ENCODE measurements at places on chromosomes 3 and 15.
A peak's percentile ranks its signal among the peaks of the same experiment; 100 is the strongest.

DNA sequence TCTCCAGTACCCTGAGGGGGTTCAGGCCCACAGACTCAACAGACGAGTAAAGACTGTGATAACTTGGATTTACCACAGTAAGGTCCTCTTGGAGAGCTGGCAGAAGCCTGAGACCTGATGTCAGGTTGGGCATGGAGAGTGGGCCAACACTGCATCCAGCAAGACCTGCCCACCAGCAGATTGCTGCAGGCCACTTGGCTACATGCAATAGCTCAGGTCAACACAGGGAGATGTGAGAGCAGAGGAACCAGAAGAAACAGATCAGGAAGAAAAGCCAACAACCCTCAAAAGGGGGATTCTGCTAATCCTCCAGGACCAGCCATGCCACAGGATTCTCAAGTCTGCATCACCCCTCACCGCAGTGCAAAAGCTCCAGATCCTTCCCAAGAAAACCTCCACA lies 1.7 kb upstream of the IP6K1 start:
- DNase-seq: no peak

DNA sequence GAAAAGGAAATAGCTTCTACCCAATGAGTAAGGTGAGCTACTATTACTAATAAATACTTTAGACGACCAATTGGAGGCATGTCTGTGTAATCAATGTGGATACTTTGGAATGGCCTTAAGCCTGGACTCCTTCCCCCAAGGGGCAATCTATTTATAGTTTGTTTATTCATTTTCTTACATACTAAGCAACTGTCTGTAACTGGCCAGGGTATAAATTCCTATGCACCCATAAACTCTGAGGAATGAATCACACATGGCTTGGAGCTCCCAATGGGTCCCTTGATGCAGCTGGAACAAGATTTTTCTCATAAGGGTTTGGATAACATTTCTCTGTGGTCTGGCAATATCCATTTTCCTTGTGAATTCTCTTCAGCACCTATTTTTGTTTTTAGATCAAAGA lies 506.8 kb downstream of the EDEM1 start:
- no peak for DNase-seq

DNA sequence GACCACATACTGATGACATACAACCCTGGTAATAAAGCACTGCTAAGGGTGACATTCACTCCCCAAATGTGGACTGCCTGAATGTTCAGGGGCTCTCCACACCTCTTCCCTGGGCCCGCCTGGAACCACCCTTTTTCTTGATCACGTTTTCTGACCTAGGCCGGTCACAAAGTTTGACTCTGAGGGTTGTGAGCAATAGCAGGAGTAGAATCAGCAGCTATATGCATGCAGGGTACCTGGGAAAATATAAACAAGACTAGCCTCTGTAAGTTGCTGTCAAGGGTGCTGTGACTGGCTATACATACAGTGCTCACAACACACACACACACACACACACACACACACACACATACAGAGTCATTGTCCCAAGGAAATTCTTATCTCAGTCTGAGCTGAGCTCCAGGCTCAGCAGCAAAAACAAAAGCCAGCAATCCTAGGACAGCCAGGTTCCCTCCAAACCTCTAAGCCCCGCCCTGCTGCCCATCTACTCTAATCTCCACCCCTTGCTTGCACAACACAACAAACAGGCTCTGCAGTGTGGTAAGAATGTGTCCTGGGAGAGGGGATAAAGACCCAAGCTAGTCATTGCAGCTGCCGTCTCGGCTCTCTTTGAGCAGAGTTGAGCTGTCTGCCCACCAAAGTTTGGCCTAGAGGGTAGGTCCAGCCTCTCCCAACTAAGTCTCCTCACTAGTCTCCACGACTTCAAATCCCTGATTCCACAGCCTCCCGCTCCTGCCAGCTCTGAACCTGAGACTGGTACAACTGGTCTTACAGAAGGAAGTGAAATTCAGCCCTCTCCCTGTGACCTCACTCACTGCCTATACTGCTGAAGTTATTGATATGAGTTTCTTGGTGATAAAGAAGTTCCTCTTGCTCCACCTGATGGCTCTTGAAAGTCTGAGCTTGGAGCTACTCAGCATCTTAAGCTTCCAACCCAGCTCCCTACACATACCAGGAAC lies 2.2 kb downstream of the BMF start:
- peak; percentile 14 for DNase-seq

GRCh38 chr3:71601811-71602210 lies 18.3 kb upstream of the FOXP1 start:
- peak; percentile 76 for DNase-seq

- no peak for DNase-seq
These were observed 21.7 kb upstream of the CGNL1 start for GRCh38 chr15:57354436-57355123.

- no peak for DNase-seq
These were observed 120.1 kb upstream of the DPH6 start for GRCh38 chr15:35665896-35666536.

GRCh38 chr3:63964681-63965485 lies 52.7 kb upstream of the SCAANT1 start:
- no peak for DNase-seq

DNA sequence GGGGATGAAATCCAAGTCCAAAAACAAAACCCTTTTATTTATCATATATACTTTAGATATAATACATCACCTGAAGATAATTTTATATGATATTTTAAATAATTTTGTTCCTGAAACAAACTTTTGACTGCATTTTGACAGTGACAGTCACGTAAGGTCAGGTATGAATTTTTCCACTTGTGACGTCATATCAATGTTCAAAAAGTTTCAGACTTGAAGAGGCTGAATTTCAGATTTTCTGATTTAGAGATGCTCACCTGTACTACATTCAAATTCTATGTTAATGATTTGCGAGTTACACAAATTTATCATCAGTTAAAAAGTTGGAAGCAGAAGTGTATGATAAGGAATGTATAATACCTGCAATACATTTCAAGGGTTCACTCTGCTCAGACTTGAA lies 136.1 kb upstream of the EPHA6 start:
- DNase-seq: no peak

DNA sequence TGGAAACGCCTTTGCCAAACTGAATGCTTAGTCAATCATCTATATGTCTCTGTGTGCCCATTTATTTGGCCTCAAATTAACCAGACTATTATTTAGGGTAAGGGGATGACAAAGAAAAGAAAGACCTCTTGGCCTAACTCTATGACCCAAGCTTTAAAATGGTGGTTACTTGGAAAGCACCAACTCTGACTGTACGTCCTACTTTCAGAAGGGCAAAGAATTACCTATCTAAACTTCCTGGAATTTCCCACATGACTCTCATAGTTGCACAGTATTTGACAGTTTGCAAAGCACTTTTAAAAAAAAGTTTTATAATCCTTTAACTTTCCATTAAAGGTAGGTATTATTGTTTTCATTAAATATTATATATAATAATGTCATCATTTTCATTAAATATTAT lies 6.3 kb upstream of the MTHFS start:
- no peak for DNase-seq

- peak; percentile 85 for DNase-seq
These were observed 60.2 kb downstream of the GRM7 start for GRCh38 chr3:6921066-6921465.

- DNase-seq: no peak
These were observed 54.1 kb upstream of the TIPARP start for GRCh38 chr3:156620260-156620659.

GRCh38 chr3:105864212-105864611 lies 4.6 kb downstream of the CBLB start:
- DNase-seq: no peak

DNA sequence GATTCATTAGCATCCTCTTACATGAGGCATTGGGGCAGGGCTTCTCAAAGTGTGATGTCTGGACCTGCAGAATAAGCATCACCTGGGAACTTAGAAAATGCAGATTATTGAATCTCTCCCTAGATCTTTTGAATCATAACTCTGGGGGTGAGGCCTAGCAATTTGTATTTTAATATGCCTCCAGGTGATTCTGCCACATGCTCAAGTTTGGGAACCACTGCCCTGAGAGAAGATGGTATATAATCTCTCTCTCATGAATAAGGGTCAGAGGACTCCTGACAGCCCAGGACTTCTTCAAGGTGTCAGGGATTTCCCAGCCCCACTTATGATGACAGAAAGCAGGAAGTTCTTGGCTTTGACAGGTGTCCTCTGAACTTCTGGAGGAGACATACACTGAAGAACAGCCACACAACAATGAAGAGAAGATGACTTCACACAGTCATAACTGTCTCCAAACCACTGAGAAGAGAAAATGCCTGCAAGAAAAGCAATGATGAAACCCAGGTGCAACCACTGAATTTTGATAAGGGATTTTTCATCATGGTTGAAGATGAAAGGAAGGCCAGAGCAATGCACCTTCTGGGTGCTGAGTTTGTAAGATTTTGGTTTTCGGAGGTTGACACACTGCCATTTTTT lies 211.9 kb upstream of the MRPL3 start:
- DNase-seq: no peak

- no peak for DNase-seq
These were observed 450.3 kb upstream of the THRB start for GRCh38 chr3:24944805-24945520.

DNA sequence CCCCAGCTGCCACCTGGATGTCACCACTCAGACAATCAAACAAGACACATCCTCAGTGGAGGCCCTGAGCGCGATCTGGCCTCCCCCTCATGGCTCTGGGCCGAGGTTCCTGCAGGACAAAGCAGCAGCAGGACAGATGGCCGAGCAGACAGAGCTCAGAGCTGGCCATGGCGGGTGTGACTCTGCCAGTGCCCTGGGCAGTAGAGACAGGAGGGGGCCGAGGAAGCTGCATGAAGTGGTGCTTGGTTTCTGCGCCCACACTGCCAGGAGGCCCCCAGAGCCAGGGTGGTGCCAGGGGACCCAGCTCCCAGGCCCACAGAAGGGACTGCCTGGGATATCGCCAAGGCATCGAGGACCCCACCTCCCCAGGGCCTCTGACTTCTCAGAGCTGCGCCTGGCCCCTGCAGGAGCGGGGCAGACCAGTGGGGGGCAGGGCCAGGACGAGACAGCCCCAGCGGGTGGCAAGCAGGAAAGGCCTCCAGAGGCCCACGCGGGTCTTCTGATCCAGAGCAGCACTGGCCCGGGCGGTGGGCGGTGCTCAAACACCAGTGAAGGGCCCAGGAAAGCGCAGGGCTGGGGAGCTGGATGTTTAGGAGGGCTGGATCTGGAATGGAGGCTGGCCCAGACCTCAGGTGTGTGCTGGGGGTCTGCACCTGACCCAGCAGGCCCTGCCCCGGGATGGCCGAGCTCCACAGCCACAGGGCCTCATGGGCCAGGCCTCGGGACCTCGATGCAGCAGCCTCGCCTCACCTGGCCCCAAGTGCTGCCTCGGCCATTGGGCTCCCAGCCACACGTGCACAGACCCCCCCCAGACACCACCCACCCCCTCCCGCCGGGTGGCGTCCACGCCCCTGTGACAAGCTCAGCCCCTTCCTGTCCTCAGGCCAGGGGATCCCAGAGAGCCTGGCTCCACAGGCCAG lies 76.0 kb downstream of the GOLGA8G start:
- DNase-seq: peak; percentile 0

DNA sequence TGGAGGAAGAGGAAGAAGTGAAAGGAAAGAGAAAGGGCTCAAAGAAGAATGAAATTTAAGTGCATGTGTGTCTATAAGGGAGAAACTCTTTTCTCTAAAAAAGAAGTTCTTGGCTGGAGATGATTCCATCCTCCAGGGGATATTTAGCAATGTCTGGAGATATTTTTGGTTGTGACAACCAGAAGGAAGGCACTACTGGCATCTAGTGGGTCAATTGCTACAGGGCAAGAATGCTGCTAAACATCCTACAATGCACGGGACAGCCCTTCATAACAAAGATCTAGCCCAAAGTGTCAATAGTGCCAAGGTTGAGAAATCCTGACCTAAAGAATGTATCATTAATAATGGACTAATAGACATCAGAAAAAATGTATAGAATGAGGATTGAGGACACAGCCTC lies 57.4 kb upstream of the ST3GAL6 start:
- no peak for DNase-seq

GRCh38 chr3:170869645-170870593 lies at the start of gene RPL22L1:
TSS of gene RPL22L1 (minus strand) at chr3:170870195. CDS start at chr3:170870167, 28 bp downstream.
- peak; percentile 97 for DNase-seq

DNA sequence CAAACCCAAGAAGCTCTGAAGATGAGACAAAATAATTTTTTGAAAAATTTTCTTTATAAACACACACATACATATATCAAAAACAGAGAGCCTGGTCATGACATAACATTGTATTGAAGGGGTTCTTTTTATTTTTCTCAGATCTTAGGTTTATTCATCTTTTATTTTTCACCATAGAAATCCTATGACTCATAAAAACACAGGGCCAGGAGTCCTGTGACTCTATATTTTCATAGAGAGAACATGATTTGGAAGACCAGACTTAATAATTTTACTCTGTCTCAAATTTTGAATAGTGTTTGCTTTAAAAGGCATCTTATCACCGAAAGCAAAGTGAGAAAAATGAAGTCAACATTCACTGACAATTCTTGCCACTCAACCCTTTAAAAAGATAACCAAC lies 57.7 kb downstream of the SUCNR1 start:
- peak; percentile 52 for DNase-seq

- DNase-seq: no peak
These were observed 9.0 kb downstream of the P2RY1 start for GRCh38 chr3:152843955-152844354.

DNA sequence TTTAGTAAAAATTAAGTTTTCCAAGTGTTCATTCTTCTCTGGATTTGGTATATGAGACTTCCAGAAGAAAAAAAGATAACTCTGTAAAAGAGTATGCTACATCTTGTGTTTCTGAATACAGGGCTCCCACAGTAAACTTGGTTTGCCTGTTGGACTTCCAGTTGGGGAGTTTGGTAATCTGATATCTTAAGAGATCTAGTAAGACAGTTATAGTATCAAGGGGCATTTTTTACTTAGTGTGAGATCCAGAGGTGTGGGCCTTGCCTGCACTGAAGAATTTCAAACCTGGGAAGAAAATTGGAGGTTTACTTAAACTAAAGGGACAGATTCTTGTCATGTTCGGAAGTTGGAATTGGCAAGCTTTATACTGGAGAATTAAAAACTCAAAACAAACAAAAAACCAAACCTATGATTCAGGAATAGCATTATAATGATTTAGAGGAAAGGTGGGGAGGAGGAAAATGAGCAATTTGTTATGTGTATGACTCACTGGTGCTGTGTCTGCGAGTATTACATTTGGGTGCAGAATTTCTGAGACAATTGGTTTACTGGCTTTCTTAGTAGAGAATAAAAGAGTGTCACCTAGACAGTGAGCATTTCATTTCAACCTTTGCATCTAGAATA lies 58.9 kb upstream of the ULK4 start:
- DNase-seq: peak; percentile 80

- DNase-seq: no peak
These were observed 56.4 kb upstream of the NEO1 start for GRCh38 chr15:72995849-72996248.

All from astrocyte of the spinal cord (primary cell).